ENCODE measurements at places on chromosomes 2 and 18. TPM values are rescaled to one million over a fixed set of nuclear protein-coding genes. Genes with fewer than 3 reads are reported as not detected.

DNA sequence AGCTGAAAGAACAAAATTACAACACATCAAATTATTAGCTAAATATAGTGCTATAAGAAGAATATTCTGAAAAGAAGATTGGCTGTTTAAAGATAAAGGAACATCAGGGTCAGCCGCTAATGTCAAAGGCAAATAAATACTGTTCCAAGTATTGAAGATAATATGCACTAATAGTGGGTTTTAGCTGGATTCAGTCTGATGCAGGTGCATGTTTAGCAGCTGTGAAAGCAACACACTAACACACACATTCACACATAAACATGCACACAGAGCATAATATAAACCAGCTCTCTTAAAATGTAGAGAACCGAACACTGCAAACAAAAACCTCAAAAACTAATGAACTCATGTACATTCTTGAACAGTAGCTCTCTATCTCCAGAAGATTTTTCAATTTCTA lies 634.6 kb downstream of the ERBB4 start:
- DNase-seq = no peak

- no peak for DNase-seq
These were observed 39.9 kb downstream of the CROCC2 start for GRCh38 chr2:240946046-240946445.

CXCR1 gene
- total RNA-seq = not detected

DNA sequence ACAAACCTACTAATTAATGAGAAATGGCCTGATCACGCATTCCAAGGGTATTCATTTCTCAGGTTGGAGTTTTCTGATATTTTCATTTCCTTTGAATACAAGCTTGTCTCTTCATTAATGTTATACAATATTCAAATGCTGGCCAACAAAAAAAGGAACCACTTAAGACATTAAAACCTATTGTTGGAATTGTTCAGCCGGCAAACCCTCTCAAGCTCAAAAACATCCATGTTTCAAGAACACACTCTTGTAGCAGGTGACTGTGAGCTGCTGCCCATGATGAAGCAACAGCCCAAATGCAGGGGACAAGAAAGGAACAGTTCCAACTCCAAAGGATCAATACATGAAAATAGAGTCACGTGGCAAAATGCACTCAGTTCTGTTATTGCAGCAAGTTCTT lies 454.5 kb downstream of the BCL11A start:
- no peak for DNase-seq

- DNase-seq = no peak
These were observed 68.7 kb upstream of the ALK start for GRCh38 chr2:29990129-29990528.

NYAP2 gene
- 0.30 TPM for total RNA-seq

- no peak for DNase-seq
These were observed 38.8 kb downstream of the ANKMY1 start for GRCh38 chr2:240518981-240519380.

ABCB11 gene
- total RNA-seq = not detected

DAW1 gene
- 1.8 TPM for total RNA-seq

- DNase-seq = no peak
These were observed 438.2 kb downstream of the TSN start for GRCh38 chr2:122193622-122194021.

GRCh38 chr18:10322004-10322403 lies 132.4 kb upstream of the APCDD1 start:
- DNase-seq = no peak

DNA sequence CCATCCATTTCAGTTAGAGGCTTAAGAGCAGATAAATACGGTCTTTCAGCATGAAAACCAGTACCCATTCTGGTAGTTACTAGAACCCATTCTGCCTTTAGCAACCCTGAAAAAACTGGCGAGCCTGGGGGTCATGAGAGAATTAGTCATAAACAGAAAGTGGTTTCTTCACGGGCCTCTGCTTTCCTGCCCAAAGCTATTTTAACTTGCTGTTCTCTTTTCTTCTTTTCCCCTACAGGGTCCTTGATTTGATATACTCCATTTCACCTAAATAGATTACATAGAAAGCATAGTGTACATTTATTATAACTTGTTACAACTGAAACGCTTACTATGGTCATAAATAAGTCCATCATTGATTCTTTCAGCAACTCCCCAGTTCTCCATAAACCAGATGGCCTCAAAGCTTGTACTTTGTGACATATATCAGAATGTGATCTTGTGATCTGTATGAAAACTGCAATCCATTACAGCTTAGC lies 48.3 kb downstream of the WDFY1 start:
- DNase-seq = no peak

GRCh38 chr2:46351750-46352138 lies 54.5 kb downstream of the EPAS1 start:
- DNase-seq = no peak

GRCh38 chr2:55871637-55872036 lies 51.9 kb downstream of the EFEMP1 start:
- no peak for DNase-seq
